Stimulated activated CD4-positive, alpha-beta T cell treated with anti-CD3 and anti-CD28 coated beads, Interleukin-1b, Interleukin-23, amount 100 ng/mL, for 1 hour (primary cell): ENCODE measurements at places on chromosomes 2 and 18.

DNA sequence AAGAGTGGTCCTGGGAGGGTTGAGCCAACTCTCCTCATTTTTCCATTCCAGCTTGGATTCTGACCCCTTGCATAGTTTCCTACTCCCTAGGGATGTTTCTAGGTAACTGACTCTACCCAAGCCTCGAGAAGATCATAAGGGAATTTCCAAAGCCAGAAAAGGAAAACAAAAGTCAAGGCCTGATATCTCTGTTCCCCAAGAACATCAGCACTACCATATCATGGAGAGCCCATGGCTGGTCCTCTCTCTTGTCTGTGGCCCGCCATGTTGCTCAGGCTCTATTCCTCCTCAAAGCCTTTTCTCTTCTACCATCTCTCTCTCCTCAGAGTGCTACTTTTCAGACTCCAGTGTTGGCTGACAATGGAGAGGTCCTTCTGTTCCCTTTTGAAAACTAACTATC lies 99.6 kb upstream of the KLF7 start:
- DNase-seq: no peak

DNA sequence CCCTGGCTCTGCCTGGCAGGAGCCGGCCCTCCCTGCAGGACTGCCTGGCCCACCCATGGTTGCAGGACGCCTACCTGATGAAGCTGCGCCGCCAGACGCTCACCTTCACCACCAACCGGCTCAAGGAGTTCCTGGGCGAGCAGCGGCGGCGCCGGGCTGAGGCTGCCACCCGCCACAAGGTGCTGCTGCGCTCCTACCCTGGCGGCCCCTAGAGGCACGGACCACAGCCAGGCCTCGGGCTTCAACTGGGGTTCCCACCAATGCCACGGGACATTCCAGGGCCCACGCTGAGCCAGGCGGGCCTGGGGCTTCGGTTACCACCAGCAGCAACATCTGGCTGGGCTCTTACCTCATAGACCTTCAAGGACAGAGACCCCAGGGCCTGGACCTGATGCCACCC lies 6.1 kb upstream of the GMPPA start:
- DNase-seq: no peak

GRCh38 chr2:99404039-99404796 lies 67.0 kb downstream of the EIF5B start:
- no peak for DNase-seq

GRCh38 chr2:30221531-30221930 lies 9.8 kb upstream of the LBH start:
- DNase-seq: no peak

DNA sequence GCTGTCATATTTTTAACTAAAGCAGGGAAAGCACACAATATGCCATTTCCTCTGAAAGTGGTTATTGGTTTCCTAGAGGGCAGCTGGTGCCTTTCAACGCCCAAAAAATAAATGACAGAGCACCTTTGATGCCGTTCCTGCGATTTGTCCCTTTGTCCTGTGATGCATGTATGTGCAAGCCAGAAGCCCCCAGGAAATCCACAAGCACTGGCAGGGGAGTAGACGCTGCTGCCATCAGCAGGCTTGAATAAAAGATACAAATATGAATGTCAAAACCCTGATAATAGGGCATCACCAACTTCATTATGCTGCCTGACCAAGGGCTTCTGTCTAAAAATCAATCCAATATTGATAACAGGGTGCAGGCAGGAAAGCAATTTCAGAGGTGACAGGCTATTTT lies 246.1 kb downstream of the FBXO15 start:
- DNase-seq: no peak

- no peak for DNase-seq
These were observed 171.6 kb downstream of the BCL2 start for GRCh38 chr18:63147973-63148372.

DNA sequence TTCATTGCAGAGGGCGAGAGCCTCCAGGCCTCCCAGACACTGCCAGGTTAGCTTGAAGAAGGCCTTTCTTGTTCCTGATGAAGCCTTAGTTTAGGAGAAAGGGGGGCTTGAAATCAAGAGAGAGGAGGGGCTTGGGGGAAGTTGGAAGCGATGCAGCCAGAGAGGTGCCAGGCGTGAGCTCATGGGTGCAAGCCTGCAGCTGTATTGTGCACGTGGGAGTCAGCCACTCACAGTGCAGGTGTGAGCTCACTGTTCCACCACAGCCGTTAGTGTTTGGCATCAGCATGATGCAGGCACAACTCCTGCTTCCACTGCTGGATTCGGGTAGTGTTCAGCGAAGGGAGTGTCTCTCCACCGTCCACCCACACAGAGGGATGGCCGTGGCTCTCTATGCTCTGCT lies 68.4 kb upstream of the ALPP start:
- DNase-seq: no peak
